Activated T-cell treated with anti-CD3 and anti-CD28 coated beads, Interleukin-2, amount 50 U/mL, for 4 hours (primary cell): ENCODE measurements at places on chromosomes 12 and 14.

DNA sequence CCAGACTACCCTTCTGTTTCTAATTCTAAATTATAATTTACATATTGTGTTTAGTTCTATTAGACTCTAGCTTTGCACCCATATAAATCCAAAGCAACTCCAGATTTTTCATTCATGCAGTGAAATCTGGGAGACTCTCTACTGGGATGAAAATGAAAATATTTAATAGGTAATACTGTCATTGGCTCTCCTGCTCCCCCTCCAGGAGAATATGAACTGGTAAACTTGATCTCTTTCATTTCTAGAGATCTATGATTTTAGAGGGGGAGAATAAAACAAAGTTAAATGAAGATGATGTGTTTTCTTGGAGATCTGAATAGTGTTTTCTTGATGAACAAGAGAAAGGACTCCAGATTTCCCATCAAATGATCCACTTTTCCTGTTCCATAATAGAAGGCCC, 104.3 kb upstream of the TMCC3 start:
- no peak for DNase-seq

- no peak for DNase-seq
These were observed 1.3 kb upstream of the GNG2 start for GRCh38 chr14:51859131-51859530.

DNA sequence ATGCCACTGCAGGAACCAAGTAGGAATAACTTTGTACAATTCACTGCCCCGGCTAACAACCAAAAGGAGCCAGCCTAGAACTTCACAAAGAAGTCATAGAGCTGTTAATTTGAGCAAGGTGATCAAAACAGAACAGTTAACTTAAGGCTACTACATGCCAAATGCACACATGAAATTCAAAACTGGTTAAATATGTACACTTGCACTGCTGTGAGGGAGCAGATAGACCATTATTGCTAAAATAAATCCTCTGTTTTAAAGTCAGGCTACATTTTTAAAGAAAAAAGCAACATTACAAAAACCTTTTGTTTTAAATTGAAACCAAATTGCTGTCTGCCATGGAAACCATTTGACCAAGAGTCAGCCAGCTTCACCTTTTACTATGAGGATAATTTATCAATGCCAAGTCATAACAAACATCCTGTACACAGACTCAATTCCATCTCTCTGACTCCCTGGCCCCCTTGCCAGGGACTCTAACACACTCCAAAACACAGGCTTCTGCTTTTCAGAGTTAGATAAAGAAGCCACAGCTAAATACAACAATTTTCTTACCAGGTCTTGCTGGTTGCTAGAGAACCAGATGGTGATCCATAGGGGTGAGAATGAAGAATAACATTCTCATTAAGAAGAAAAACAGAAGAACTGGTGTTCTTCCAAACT, 84.0 kb downstream of the LRP6 start:
- no peak for DNase-seq

- no peak for DNase-seq
These were observed 95.2 kb downstream of the LGMN start for GRCh38 chr14:92653162-92653651.

- no peak for DNase-seq
These were observed 37.5 kb downstream of the TTC7B start for GRCh38 chr14:90778571-90779255.

DNA sequence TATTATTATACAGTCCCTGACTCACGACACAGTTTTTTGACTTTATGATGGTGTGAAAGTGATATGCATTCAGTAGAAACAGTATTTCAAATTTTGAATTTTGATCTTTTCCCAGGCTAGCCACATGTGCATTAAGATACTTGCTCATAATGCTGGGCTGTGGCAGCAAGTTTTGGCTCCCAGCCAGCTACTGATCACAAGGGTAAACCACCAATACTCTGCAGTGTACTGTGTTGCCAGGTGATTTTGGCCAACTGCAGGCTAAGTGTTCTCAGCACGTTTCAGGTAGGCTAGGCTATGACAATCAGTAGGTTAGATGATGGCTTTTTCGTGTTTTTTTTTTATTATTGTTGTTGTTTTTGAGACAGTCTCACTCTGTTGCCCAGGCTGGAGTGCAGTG, 69.4 kb upstream of the ACTN1 start:
- DNase-seq, result no peak

DNA sequence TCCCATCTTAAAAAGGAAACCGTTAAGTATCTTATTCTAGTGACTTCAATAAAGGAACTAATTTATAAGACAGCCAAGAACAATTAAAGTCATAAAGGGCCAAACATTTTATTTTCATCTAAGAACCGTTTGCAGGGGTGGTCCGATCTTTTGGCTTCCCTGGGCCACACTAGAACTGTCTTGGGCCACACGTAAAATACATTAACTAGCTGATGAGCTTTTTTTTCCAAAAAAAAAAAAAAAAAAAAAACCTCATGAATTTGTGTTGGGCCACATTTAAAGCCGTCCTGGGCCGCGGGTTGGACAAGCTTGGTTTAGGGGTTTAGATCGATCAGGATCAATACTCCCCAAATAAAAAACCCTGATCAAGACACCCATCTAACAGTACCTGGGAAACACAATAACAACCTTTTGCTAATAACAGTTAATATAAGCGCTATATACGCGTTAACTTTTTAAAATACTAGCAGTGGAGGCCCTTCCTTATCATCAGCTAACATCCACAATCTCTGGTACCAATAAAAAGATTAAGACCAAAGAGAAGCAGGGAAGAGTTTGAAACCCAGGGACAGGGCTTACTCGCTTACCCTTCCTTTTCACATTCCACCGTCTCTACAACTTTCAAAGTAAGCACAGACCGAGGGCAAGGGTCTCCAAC, 1.1 kb downstream of the NAP1L1 start:
- no peak for DNase-seq
